ENCODE measurements at places on chromosomes 2 and 18.

- DNase-seq: no peak
These were observed 118.6 kb downstream of the ANKRD44 start for GRCh38 chr2:197191940-197192322.

GRCh38 chr2:178422097-178422496 lies 28.9 kb downstream of the PRKRA start:
- no peak for DNase-seq

- no peak for DNase-seq
These were observed 66.9 kb downstream of the ATAD2B start for GRCh38 chr2:23859983-23860382.

DNA sequence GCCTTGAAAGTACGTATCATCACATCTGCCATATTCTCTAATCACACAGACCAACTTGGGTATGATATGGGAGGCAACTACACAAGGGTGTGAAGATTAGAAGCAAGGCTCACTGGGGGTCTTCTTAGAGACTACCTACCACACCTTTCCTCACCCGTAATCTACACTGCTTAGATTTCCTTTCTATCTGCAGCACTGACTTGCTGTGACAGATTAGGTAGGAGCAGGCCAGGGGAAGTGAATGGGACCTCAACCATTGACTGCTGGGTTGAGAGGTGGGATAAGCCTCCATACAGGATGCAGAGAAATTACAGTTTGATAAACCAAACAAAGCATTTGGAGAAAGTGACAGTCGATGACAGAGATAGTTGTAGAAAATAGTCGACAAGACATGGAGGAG lies 119.0 kb upstream of the SERPINE2 start:
- no peak for DNase-seq

DNA sequence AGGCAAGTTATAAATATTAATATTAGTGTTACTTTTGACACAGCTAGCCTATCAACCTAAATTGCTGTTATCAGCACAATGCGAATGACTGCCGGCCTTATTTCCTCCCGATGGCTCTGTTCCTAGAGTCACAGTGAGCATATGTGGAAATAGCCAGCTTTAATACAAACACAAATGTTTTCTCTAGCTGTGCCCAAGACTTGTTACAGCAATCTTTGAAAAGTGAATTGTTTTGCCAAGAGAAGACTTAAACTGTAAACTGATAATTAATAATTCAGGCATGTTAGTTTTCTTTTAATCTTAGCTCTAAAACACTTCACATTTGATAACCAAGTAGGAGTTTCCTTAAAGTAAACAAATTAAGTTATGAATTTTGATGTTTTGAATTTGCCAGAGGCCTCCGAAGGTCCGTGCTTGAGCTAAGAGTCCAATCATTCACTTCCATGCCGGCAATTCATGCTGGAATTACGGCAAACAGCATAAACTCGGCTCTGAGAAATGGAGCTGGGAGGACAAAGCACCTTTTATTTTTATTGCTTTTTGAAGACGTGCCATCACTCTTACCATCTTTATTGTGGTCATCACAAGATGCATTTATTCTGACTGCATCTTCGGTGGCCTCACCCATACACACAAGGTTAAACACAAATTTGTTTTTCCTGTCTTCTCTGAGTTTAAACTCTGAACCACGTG lies 184.5 kb upstream of the CWC22 start:
- no peak for DNase-seq

DNA sequence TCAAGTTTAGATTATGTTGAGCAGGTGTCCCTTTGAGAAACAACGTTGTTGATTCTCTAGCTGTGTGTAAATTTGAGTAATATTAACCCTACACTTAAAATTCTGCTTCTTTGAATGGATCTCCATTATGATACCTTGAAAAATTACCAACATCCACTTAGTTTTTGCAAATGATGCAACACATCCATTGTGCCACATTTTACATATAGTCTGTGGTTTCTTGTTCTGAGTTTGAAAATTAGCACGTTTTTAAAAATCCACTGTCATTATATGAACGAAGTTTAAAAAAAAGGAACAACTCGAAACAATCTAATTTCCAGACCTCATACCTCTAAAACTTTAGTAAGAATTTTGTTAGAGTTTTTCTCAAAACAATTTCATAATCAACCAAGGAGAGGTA lies 37.7 kb downstream of the PIK3C3 start:
- DNase-seq: no peak

GRCh38 chr18:35337286-35337685 lies 6.9 kb downstream of the ZNF24 start:
- no peak for DNase-seq

DNA sequence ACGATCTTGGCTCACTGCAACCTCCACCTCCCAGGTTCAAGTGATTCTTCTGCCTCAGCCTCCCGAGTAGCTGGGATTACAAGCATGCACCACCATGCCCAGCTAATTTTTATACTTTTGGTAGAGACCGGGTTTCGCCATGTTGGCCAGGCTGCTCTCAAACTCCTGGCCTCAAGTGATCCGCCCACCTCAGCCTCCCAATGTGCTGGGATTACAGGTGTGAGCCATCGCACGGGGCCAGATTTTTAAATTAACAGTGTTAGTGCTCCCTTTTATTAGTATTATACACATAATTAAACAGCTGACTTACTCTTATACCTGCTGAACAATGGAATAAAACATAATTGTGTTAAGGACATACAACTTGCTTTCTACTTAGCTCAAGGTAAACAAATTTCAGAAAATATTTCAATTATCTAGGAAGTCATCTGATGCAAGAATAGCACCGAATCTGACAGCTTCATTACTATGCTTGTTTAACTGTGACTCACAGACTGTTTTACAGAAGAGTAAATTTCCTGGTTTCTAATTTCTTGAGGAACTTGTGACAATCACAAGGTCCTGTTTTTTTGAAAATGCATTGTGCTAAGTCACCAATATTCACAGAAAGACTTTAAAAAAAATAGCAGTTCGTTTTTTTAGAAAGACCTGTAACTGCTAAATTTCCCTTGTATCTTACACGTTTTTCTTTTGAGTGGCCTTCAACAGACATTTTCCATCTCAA lies 51.2 kb downstream of the SPIRE1 start:
- DNase-seq: no peak

- no peak for DNase-seq
These were observed 78.5 kb downstream of the PTPN4 start for GRCh38 chr2:119838179-119838578.

DNA sequence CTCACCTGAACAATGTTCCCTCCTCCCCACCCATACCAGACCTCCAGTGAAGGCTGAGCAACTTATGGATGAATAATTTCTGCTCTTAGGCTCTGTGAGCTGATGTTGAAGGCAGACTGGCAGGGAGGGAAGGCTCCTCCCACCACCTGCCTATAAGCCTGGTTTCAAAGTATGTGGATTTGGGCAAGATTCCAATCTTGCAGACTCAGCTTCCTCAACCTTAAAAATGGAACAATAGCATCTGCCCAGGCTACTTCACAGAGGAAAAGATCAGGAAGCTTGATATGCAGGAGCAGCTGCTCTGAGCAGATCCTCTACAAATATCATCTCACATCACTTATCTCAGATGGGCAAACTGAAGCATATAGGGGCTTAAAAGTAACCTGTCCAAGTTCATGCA lies 112.2 kb downstream of the ZFP36L2 start:
- no peak for DNase-seq

DNA sequence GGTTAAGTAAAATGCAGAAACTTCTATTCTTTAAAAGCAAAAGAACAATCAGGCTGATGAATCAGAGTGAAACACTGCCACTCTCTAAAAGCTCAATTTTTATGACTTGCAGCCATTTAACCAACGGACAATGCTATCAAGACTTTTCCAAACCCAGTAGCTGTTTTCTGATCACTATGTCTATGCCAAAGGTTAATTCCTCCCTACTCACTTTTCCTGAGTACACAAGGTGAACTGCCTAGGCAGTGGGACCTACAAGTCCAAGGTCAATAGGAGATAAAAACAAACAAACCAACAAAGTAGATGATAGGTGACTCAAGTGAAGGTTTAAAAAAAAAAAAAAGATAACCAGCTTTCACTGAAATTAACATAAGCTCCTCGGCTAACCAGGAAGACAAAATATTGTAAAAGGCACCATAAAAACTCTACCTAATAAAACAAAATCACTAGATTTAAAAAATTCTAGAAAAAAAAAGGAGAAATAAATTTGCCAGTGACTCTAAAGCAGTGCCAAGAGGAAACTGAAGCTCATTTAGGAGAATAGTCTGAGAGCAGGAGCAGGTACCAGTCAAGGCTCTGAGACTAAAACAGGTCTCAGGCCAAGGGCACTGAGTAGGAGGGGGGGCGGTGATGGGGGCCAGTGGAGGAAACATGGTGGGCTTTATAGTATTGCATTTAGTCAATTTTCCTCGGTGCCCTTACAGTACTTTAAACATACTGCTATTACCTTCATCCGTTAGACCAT lies 134.1 kb upstream of the DLGAP1 start:
- DNase-seq: no peak

DNA sequence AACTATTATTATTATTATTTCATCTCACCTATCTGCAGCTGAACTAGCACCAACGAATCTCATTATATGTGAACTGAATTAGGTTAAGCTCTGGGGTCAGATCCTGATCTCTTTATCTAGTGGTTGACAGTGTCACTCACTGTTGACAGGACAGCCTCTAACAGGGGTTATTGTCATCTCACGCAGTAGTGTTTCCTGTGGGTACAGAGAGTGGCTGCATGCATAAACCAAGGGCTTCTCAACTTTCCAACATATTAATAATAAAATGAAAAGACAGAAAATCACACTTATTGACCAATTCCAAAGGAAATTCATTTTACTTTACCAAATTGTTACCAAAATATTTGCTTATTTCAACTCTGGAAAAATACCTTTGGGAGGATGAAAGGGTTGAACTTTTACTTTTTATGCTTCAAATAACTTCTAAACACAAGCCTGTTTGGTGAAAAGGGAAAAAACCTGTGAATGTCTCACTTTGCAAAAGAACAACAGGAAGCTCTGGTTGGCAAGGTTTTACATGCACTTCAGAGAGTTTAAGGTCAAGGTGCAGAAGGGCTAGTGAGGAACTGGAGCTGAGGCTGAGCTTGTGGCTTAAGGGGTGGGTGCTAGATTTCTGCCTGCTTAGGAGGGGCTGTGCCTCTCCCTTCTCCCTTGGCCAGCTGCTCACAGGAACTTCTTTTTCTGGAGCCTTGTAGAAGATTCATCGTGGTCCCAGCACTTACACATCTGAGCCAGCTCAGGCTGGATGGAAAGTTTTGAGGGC lies 72.6 kb downstream of the CTAGE1 start:
- DNase-seq: no peak

GRCh38 chr2:233544200-233544610 lies 22.4 kb downstream of the USP40 start:
- DNase-seq: no peak

DNA sequence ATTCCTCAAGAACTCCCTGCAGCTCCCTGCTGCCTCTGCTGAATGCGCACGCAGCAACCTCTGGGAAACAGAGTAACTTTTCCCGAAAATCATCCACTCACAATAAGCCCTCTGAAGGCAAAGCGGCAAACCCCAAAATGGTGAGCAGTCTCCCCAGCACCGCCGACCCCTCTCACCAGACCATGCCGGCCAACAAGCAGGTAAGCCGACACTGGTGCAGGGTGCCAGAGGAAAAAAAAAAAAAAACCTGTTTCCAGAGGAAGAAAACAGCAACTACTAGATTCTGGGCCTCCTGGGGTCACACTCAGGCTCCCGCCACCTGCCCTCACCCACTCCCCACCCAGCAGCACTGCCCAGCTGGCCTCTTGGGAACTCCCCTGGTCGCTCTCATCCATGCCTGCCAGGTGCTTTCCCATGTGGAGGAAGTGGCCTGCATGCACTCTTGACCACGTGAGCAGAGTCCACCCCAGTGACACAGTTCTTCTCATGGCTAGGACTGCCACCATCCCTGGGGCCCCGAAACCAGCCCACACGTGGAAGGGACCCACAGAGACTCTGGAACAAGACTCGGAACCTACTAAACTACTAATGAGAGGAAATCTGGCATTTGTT lies 36.9 kb downstream of the KCTD18 start:
- DNase-seq: no peak

DNA sequence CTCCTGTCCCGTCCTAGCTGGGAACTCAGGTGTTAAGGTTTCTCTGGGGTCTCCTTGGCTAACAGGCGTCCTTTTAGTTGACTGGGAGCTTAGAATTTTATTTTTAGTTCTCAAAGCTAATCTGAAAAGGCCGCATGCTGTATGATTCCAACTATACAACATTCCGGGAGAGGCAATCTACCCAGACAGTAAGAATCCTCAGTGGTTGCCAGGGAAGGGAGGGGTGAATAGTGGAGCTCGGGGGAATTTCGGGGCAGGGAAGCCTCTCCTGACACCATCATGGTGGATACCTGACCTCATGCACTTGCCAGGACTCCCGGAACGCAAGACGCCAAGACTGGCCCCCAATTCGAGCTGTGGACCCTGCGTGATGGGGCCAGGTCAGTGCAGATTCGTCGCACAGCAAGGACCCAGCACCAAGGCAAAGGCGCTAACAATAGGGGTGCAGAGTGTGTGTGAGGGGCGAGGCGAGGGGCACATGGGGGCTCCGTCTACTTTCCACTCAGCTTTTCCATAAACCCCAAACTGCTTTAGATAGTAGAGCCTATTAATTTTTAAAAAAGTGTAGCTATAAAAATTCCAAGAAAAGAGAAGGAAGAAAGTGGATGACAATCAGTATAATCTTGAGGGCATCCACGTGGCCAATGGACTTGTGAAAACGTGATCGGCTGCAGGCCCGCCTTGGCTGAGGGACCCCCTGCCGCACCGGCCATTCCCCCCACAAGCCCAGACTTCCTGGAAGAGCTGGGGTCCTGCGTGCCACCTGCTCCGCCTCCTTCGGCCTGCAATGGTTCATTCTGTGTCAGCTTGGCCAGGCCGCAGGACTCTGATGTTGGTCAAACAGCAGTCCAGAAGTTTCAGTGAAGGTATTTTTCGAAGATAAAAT lies 17.3 kb downstream of the PDCD1 start:
- no peak for DNase-seq

- DNase-seq: no peak
These were observed 102.3 kb upstream of the OSR1 start for GRCh38 chr2:19460761-19461160.

GRCh38 chr2:231003186-231003585 lies 7.3 kb downstream of the SPATA3 start:
- DNase-seq: no peak

DNA sequence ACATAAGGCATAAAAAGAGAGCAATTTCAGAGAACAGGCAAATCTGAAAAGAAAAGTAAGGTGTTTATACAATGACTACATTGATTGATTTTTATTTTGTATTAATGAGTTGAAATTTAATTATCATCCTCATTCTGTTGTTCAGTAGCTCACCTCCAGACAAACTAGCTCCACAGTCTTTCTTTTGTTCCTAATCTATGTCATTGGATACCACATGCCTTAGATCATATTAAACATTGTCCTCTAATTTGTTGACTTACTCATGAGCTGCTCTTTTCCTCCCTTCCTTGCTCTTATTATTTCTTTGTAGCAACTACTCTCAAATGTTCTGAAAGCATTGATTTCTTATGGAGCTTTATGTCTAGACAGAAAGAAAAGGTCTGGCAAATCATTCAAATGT lies 185.5 kb upstream of the ZSWIM2 start:
- DNase-seq: no peak
